ENCODE measurements at places on chromosomes 7 and 10.

DNA sequence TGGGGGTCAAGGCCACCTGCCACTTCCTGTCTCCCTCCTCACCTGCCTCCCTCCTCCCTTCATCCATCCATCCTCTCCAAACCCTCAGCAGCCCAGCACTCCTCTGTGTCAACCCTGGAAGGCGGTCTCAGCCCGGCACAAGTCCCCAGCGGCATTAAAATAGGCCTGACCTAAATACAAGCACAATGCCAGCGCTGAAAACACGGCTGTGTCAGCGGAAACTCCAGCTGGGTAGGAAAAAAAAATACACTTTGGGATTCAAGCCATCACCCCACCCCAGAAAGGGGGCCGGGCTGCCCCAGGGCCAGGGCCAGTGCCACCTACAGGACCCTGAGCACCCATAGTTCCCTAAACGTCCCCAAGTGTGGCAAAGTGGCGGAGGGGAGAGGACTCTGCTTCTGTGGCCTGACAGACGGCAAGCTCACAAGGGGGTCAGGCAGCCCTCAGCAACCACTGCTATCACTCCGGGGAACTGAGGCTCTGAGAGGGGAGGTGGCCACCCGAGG, 22.7 kb upstream of the GTF2IRD1 start:
- DNase-seq: no peak

DNA sequence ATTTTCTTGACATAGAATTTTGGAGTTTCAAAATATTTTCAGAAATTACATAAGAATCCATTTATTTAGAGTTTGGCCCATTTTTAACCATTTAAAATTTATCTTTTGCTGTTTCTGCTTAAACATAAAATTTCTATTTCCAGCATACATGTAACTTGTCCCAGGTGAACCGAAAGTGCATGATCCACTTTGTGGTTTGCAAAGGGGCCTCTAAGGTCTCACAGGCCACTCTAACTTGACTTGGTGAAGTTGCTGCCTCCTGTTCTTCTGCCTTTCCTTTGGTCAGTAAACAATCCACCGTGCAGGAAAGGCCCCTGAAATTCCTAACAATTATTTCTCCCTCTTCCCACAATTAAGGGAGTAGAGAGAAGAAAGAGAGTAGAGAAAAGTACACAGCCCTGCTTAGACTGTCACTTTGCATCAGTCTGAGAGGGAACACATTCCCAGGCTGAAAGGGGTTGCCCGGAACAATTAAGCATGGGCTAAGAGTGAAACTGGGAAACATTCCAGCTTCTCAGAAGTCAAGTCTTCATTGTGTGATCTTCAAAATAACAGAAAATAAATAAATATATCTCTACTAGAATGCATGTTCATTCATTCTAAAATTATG, 79.5 kb upstream of the SEMA3A start:
- no peak for DNase-seq

- DNase-seq: no peak
These were observed 13.6 kb upstream of the C10orf120 start for GRCh38 chr10:122713091-122713885.

GRCh38 chr10:67527351-67527750, 168.6 kb downstream of the CTNNA3 start:
- no peak for DNase-seq

- no peak for DNase-seq
These were observed 72.9 kb upstream of the ABCB5 start for GRCh38 chr7:20542594-20542993.

All from B cell (primary cell).